ENCODE measurements at places on chromosomes 11 and 22. TPM values are rescaled to one million over a fixed set of nuclear protein-coding genes. Genes with fewer than 3 reads are reported as not detected.

GRCh38 chr11:109914809-109915653 is 178.2 kb upstream of the ZC3H12C start:
- no peak for DNase-seq

DNA sequence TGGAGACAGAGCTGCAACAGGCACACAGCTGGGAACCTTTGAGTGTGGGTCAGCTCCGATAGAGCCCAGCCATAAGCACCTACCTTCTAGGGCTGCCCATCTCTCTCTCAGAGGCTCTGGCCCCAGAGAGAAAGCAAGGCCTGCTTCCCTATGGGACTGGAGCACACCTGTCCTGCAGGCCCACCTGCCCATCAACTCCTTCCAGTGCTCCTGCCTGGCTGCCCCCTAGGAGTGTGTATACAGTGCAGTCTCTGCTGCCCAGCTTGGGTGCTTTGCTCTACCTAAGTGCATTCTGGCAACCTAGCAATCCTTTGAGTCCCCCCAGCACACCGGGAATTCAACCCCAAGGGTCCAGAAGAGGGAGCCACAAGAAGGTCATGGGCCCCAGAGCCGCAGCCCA is 21.0 kb downstream of the OR8G5 start:
- DNase-seq = no peak

DNA sequence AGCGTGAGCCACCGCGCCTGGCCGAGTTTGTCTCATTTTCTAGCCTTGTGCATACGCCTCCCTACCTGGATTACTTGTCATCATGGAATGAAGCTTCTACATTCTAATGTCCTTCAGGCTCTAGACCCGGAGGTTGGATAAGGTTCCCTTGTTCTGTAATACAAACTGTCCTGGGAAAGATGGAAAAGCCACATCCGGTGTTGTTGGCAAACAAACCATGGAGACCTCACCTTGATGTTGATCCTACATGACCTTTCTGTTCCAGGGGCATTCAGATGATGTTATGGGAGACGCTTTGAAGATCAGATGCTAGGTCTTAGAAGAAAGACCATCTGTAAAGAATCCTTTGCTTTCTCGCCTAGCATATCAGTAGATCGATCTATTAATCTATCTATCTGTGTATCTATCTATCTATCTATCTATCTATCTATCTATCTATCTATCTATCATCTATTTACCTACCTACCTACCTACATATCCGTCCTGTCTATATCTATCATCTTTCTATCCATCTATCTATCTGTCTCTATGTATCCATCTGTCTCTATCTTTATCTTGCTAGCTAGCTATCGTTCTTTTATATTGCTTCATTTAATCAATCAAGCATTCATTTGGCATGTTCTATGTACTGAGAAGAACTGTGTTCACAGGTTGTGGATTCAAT is 46.3 kb upstream of the GRK3 start:
- DNase-seq = no peak

XRRA1 gene
- total RNA-seq = 11.9 TPM

RIBC2 gene
- total RNA-seq = 2.1 TPM

SYCE3 gene
- total RNA-seq = not detected
